ENCODE measurements at places on chromosomes 5 and 9.

DNA sequence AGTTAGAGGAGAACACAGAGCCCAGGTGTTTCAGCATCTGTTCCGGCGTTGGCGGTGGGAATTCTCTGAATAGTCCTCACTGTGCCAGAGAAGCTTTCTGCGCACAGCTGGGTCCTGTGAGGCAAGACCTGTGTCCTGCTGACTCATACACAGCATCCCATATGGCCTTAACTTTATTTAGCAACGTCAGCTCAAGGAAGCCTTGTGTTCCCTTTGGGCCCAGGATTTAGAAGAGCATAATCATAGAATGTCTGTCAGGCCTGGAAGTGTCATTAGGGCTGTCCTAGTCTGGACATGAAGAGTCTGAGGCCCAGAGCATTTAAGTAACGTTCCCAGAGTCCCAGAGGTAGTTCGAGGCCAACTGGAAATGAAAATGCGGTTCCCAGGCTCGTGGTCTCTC, 188.6 kb upstream of the DMRT1 start:
- DNase-seq = peak; percentile 65

DNA sequence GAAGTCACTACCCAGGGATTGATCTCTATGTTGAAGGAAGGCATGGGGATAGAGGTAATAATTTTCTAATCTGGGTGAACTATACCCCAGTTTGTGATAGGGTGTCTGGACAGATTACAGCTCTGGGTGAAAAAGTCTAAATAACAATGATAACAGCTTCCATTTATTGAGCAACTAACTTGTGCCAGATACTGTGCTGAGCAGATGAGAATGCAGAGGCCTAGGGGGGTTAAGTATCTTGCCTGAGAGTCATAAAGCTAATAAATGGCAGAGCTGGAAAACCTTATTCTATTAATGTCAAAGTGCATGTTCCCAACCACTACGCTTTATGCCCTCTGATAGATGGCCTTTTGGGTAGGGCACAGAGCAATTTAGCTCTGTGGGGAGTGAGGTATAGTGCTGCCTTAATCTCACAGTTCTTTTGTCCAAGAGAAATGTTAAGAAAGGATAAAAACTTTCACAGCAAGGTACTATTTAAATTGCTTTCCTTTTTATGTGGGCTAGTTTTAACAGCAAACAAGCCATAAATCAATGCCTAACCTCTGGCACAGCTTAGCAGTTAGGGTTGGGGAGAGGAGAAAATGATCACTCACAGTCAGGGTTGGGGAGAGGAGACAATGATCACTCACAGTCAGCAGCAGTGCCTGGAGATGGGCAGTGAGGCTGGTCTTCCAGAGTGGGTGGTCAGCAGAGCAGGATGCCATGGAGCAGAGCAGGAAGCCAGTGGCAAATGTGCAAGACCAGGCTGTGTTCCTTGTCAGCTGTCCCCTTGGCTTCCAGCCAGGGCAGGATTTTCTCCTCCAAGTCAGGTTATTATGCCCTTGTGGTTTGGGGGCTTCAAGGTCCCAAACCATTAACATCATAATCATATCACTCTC, 187.0 kb downstream of the CARTPT start:
- DNase-seq = no peak

- DNase-seq = no peak
Measured at GRCh38 chr9:128361296-128361985, 9.7 kb upstream of the URM1 start.

DNA sequence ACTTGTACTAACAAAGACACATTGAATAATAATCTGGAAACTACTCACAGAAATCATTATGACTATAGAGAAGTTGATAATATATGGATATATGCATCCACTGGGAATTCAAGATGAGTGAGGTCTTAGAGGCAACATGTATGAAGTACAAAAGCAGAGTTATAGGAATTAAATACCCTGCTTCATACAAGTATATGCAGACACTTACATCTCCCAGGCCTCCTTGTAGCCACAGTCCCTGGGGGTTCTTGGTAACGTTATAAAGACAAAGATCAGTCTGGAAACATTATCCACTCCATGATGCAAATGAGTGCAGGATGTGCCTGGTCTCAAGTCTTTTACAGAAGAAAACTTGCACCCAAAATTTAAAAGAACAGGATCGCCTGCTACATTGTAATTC, 92.4 kb upstream of the ANXA1 start:
- no peak for DNase-seq

DNA sequence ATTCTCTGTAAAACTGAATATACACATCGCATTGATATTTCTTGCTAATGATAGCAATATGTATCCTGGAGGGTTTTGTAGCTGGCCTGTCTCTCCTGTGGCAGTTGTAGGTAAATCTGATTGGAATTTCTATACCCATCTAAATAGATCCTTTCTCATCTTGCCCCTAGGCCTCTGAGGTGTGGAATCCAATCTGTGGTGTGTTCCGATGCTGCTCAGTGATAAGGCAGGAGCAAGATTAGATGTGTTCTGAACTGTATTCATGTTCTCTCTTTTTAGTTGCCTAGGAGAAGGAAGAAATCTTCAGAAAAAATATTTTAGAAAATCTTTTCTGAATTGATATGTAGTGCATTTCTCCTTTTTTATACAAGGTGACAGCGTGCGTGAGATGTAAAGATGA, 507.5 kb downstream of the NR2F1-AS1 start:
- DNase-seq = no peak

DNA sequence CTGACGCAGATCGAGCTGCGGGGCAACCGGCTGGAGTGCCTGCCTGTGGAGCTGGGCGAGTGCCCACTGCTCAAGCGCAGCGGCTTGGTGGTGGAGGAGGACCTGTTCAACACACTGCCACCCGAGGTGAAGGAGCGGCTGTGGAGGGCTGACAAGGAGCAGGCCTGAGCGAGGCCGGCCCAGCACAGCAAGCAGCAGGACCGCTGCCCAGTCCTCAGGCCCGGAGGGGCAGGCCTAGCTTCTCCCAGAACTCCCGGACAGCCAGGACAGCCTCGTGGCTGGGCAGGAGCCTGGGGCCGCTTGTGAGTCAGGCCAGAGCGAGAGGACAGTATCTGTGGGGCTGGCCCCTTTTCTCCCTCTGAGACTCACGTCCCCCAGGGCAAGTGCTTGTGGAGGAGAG, 4.6 kb upstream of the PHYHD1 start:
- no peak for DNase-seq

DNA sequence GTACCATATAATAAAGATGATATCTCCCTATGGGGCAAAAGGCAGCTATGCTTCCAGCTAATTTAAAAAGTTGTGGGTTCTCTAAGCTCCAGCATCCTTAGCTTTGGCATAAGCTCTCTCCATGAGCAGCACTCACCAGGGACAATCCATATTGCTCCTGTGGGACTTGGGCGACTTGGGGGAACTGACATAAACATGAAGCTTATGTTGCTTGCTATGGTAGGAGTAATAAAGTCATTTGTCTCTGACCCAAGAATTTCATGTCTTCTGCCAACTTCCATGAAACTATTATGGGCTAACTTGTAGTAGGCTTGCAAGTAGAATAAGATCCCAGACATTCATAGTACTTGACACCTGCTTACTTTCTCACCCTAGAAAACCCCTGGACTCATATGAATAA, 36.2 kb upstream of the TLE4 start:
- DNase-seq = no peak

DNA sequence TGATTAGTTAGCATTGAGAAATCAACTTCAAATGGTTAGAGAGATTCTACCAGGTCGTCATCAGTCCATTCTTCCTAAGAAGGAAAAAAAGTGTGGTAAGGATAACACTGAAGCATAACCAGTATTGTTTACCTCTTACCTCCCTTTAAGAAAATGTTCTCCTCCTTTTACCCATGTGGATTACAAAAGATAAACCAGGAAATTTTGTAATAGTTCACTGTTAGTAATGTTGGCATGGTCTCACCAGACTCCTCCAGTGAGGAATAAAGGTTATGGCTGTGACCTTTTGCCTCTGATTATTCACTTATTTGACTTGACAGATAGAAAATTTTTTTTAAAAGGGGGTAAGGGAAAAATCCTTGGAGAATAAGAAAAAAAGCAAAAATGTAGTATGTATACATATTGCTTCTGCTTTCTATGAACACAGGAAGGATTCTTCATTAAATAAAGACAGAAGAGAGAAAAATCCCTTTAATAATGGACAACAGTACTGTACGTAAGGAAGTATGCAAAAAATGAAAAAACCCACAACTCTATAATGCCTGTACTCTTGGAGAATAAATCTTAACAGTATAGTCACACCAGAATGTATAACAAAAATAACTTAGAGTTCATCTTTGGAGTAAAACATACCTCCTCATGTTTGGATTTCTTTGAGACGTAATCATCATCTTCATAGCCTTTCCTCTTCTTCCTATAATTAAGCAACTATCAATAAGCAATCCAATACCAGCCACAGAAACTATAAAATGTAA, 18.1 kb downstream of the CCNH start:
- DNase-seq = no peak

- no peak for DNase-seq
Measured at GRCh38 chr5:54909911-54910870, 75.2 kb downstream of the ESM1 start.

GRCh38 chr5:142063878-142064331, 44.7 kb upstream of the NDFIP1 start:
- peak; percentile 92 for DNase-seq

GRCh38 chr9:132506977-132507669, 75.3 kb upstream of the BARHL1 start:
- no peak for DNase-seq

DNA sequence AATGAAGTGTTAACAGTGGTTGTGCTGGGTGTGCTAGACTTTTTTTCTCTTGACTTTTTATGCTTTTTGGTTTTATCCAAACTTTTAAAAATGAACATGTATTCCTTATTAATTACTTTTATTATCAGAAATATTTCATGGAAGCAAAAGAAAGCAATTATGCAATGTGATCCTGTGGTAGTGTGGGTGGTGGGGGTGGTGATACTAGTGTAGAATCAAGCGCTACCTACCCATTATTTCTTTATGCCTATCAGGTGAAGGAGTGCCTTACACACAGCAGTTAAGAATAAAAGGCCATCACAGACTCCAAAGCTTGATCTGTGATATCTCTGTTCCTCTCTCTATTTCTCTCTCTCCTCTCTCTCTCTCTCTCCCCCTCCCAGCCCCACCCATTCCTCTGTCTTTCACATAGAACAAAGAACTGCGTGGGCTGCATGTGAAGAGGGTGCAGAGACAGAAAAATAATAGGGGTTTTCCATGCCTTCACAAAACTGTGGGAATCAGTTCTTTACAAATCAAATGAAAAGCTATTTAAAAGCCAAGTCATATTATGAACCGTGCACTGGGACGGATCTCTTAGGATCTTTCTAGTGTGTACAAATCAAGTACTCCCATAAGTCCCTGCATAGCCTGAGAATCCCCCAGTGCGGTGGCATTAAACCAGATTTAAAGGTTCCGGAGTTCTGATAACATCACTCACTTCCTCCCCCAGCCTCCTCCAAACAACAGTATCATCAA, 351.2 kb downstream of the RAB3C start:
- DNase-seq = no peak

GRCh38 chr9:31590091-31590490, 794.4 kb upstream of the ACO1 start:
- DNase-seq = no peak
